ENCODE measurements at places on chromosomes 16 and 17. TPM values are rescaled to one million over a fixed set of nuclear protein-coding genes. Genes with fewer than 3 reads are reported as not detected.

DNA sequence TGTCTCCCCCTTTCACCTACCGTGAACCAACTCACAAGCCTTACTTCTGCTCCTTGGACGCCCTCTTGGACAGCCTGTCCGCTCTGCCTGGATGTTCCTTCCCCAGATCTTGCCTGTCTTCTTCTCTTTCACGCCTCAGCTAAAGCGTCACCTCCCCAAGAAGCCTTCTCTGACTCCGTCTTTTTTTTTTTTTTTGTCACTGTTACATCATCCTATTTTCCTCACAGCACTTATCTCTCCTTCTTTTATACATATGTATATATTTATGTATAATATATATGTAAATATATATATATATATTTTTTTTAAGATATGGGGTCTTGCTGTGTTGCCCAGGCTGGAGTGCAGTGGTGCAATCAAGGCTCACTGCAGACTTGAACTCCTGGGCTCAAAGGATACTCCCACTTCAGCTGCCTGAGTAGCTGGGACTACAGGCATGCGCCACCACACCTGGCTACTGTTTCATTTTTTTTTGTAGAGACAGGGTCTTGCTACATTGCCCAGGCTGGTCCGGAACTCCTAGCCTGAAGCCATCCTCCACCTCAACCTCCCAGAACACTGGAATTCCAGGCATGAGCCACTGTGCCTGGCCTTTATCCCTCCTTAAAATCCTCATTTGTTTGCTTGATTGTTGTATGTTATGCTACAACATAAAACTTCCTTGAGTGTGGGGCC, 16.5 kb upstream of the AKTIP start:
- no peak overlapping the region for H3K4me3 ChIP-seq
- no peaks in the 10 kb centered on the region for H3K27me3 ChIP-seq
- H3K36me3 ChIP-seq: no peaks in the 10 kb centered on the region
- no peak for DNase-seq
- H3K27ac ChIP-seq: no peak overlapping the region
- no peaks in the 10 kb centered on the region for H3K4me1 ChIP-seq

LRRC46 gene
- total RNA-seq: 1.3 TPM

DNA sequence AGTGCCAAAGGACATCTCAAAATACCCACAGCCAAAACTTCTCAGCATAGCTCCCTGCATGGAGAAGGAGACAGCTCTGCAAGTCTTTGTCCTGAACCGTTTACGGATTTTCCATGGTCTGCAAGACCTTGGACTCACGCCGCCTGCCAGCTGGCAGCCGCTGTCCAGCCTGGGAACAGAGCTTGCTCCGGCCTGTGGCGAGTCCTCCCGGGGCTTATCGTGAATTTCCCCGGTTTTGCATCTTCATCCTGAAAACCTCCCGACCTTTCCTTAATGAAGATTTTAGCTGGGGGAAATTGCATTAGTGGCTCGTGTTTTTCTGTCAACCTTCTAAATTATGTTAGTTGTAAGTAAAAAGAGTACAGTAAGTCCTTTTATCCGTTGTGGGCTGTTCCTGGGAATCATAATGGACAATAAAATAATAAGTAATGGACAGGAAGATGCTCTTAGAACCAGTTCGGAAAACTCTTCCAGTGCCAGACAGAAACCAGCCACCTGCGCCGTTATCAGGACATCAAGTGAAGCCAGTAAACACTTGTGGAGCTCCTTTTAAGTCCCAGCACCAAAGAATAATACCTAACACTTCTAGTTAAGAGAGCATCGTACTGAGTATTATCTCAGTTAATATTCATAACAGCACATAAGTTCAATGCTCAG, 112.4 kb upstream of the NOL11 start:
- peak overlapping the region; percentile 13 for H3K4me3 ChIP-seq
- DNase-seq: peak; percentile 68
- H3K27ac ChIP-seq: peak overlapping the region; percentile 81

- H3K4me1 ChIP-seq: peaks cover 27% of the 10 kb centered on the region
- DNase-seq: peak; percentile 27
- H3K4me3 ChIP-seq: no peak overlapping the region
- peaks cover 9% of the 10 kb centered on the region for H3K27me3 ChIP-seq
- no peaks in the 10 kb centered on the region for H3K36me3 ChIP-seq
Observed at GRCh38 chr16:85390511-85391174, 222.5 kb upstream of the GSE1 start.

DNA sequence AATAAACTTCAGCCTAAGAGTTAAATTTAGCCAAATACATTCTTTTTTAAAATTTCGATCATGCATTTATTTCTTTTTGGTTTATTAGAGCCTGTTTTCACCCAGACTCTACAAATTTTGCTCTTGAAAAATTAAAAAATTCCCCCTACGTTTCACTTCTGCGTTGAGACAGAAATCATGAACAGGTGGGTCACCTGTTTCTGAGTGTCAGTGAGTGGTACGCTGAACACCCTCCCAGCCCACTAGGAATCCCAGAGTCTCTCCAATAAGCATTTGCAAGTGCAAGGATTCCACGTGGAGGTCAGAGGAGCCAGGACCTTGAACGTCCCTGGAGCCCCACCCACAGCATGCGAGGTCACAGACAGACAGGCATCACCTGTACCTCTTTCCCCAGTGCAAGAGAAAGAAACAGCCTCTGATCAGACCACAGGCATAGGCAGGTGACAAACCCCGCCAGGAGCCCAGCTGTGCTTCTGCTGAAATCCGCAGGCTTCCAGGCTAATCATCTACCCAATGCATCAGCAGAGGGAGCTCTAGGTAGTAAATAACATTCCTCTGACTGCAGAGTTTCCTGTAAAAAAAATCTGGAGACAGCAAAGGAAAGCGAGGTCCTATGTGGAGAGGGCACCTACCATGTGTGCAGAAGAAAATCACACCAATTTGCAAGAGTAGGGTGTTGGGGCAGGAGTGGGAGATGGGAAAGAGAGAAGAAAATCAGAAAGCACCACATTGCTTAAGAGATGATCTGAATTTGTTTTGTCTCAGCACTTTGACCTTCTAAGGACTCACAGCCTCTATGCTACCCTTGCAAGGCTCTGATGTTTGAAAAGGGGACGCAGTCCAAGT, 5.9 kb upstream of the XYLT1 start:
- peak; percentile 57 for DNase-seq
- H3K4me1 ChIP-seq: peaks cover 4% of the 10 kb centered on the region
- H3K27me3 ChIP-seq: peaks cover 4% of the 10 kb centered on the region
- H3K27ac ChIP-seq: no peak overlapping the region
- peaks cover 12% of the 10 kb centered on the region for H3K36me3 ChIP-seq

GRCh38 chr16:1122398-1122765, 26.3 kb upstream of the C1QTNF8 start:
- H3K27me3 ChIP-seq: peaks cover 1% of the 10 kb centered on the region
- no peak overlapping the region for H3K4me3 ChIP-seq
- H3K4me1 ChIP-seq: no peaks in the 10 kb centered on the region
- no peak for DNase-seq

DNA sequence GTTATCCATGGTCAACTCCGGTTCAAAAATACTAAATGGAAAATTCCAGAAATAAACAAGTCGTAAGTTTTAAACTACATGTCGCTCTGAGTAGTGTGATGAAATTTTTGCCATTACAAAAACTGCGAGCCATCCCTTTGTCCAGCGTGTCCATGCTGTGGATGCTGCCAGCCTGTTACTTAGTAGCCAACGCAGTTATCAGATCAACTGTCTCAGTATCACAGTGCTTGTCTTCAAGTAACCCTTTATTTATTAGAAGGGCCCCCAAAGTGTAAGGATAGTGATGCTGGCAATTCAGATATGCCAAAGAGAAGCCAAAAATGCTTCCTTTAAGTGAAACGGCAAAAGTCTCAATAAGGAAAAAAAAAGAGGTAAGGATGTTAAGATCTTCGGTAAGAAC, 23.9 kb downstream of the SNN start:
- H3K27me3 ChIP-seq: peaks cover 2% of the 10 kb centered on the region
- DNase-seq: no peak
- peak overlapping the region; percentile 0 for H3K27ac ChIP-seq
- no peak overlapping the region for H3K4me3 ChIP-seq

BLMH gene
- 103 TPM for total RNA-seq

Measured in glutamatergic neuron (in vitro differentiated cells).